ENCODE measurements at places on chromosomes 11 and 22.

- no peak for DNase-seq
Measured at GRCh38 chr11:13962198-13962561, 343 bp upstream of the SPON1 start.

- DNase-seq = no peak
Measured at GRCh38 chr11:12506404-12506921, 129.1 kb downstream of the PARVA start.

DNA sequence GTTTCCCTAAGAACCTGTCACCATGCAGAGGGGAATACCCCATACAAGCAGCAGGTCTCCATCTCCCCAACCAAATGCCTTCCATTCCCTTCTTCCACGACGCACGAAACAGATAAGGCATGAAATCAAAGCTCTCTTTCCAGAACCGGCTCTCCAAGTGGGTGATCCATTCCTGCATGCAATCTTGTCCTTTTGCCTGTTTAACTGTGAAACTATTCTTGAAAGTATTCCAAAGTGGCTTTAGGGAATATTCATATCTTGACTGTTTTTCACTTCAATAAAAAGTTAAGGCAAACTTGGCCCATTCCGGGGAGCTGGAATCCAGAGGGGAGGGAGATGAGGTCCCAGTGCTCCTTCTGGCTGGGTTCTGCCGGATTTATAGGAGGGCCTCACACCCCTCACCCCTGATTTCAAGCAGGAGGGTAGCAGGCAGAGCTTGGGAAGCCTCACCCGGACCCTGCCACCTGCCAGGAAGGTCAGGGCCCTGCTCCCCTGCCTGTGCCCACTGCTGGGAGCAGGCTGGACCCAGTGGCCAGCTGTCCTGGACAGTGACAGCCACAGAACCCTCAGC is 60.9 kb downstream of the SCGB1A1 start:
- no peak for DNase-seq

GRCh38 chr22:41481925-41482318 is 13.0 kb downstream of the ACO2 start:
- DNase-seq = no peak

DNA sequence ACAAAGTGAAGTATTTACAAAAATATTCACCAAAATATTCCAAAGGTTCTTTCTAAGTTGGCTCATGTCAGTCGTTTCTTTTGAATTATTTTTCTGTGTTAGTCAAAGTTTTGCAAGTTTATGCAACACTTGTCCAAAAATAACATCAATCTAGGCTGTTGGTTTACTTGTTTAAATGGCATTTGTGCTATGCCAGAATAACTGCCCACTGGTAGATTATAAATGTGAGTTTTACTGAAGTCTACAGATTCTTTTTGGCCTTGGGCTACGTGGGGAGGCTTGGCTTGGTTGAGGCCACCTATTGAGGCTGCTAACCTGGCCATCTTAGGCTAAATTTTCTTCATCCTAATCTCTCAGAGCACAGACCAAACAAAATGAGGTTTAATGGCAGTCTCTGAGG is 1091.9 kb upstream of the RAG2 start:
- DNase-seq = no peak

- DNase-seq = no peak
Measured at GRCh38 chr11:63635762-63636465, 21.7 kb upstream of the PLAAT3 start.

DNA sequence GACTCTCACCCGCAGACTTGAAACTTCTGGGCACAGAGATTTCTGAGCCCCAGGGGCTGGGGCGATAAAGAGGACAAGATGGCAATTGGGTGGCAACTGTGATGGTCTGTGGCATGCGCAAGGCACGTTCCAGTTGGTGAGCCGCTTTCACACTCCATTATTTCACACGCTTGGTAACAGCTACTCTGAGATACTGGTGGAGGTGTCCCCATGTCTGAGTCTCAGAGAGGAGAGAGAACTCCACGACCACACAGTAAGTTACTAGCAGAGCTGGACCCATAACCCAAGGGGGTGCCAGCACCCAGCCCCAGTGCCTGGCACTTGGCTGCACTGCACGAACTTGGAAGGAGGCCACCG is 6.0 kb upstream of the KCNJ4 start:
- no peak for DNase-seq

DNA sequence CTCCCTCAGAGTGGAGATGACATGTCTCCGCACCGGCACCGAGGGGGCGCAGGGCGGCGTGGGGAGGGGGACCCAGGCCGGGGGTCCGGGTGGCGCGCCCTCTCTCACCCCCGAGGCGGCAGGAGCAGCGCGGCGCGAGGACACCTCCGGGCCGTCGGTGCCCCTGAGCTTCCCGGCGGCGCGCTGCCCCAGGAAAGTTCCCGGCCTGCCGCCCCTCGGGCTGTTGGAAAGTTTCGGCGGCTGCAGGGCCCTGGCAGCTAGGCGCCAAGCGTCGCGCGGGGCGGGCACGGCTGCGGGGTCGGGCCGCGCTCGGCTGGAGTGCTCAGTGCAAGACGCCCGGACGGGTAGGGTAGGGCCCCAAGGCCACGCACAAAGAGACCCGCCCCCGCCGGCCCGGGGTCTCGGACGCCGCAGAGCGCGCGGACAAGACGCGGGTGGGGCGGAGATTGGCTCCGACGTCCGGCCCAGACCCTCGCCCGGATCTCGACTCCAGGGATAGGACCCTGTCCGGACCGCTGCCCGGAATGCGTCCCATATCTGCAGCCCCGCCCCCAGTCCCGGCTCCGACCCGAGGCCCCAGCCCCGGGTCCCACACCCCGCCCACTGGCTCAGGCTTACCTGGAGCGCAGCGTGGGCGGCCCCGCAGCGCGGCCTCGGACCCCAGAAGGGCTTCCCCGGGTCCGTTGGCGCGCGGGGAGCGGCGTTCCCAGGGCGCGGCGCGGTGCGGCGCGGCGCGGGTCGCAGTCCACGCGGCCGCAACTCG is 471 bp downstream of the ARVCF start:
- DNase-seq = no peak

DNA sequence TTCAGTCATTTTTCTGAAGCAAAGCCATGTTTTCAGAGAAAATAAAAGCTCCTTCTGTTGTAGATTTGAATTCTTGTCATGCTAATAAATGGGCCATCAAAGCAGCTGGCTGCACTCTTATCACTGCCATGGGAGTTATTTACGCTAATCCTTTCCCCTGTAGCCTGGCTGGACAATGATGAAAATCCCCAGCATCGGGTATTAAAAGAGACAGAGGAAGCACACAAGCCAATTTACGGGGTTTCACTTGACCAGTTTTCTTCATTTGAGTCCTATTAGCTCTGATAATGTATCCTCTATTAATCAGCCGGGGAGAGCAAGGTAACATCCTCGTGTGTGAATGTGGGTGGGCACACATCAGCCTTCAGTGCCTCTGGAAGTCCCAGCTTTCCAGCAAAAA is 470.2 kb upstream of the API5 start:
- no peak for DNase-seq

DNA sequence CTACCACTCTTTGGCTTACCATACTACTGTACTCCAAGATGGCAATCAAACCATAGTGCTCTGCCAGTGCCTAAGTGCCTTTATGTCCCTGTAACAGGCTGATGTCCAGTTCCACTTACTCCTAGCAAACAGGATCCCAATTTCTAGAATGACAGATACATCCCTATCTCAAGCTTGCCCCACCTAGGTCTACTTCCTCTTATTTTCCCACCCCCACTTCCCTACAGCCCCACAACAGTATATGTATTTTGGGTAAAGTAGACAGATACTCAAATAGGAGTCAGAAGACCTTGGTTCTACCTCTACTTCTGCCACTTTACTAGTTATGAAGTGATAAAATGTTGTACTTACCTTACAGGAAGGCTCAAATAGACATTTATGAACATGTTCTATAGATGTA is 24.1 kb downstream of the SIK3 start:
- no peak for DNase-seq

DNA sequence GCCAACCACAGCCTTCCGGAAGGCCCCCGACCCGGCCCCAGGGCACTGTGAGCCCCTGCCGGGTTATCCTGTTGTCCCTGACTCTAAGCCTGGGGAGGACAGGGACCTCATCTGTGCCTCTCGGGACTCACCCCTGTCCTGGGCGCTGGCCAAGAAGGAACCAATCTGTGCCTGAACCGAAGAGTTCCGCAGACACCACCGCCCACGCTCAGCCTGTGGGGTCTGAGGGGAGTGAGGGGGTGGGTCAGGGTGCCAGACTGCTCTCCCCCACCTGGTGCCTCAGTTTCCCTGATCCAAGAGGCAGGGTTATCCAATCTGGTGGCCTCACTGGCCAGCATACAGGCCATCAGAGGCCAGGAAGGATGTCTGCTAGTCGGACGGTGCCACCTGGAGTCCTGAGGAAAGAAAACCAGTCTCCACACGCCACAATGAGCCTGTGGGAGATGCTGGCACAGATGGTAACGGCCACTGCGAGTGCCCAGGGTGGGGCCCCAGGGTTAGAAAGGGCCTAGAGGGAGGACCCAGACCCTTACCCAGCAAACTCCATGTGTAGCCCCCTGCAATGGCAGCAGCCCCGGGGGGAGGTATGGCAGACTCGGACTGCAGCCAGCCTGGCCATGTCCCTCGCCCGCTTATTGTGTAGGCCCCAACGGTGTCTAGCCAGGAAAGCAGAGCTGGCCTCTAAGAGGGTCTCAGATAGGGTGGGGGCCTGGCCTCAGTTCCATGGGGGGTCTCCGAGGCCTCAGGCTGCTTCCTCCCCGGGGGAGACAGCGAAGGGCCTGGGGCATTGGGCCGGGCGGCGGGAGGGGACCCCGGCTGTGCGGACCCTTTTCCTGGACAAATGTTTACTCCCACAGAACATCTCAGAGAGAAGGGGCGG is 827 bp upstream of the TNNT3 start:
- DNase-seq = no peak

DNA sequence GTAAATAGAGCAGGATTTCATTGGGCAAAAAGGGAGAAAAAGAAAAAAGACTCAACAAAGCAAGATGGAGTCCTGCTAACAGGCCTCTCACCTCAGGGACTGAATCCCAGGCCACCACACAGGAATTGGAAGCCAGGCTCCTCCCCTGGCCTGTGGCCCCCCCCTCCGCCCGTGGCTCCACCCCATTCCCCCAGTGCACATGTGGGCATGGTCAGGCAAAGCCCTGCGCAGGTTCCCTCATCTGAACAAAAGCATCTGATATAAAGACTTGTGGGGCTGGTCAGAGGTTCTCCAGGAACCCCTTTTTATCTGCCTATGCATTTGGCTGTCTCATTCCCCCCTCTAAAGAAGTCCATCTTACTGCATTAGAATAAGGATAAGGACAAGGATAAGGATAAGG is 46.0 kb upstream of the PAK1 start:
- DNase-seq = no peak
